ENCODE measurements at places on chromosomes 5 and 9. TPM values are rescaled to one million over a fixed set of nuclear protein-coding genes. Genes with fewer than 3 reads are reported as not detected.

Gene TSC1
- total RNA-seq: 17.9 TPM

Gene C9orf153
- not detected for total RNA-seq

Gene IL7R
- total RNA-seq: 1.0 TPM

Gene DND1
- 1.4 TPM for total RNA-seq

Gene RGS14
- 6.7 TPM for total RNA-seq

Gene SAXO1
- not detected for total RNA-seq

Gene FBXO10
- total RNA-seq: 7.2 TPM

Gene CXXC5
- total RNA-seq: 27.2 TPM

Gene HTR1A
- not detected for total RNA-seq

Gene C8G
- total RNA-seq: 1.1 TPM

Gene REEP2
- 7.5 TPM for total RNA-seq

Gene DIRAS2
- not detected for total RNA-seq

Gene GRXCR2
- total RNA-seq: not detected

Gene KIAA1958
- 3.2 TPM for total RNA-seq

Gene FOXD4L3
- not detected for total RNA-seq

Gene HSPA9
- total RNA-seq: 375 TPM

Gene SLC6A19
- total RNA-seq: not detected

Gene C5orf46
- not detected for total RNA-seq

Gene SPACA9
- total RNA-seq: 3.8 TPM

Gene TRPM6
- 1.4 TPM for total RNA-seq

Gene IL13
- not detected for total RNA-seq

Gene NR5A1
- 0.05 TPM for total RNA-seq

Gene GCNT1
- 4.2 TPM for total RNA-seq

Gene SLC22A4
- total RNA-seq: 4.1 TPM

Gene IL5
- not detected for total RNA-seq

Gene FAM219A
- total RNA-seq: 19.2 TPM

Gene SLC36A2
- not detected for total RNA-seq

Gene SLC25A2
- not detected for total RNA-seq

Gene PCDHGA6
- total RNA-seq: 0.39 TPM

Gene SLIT3
- total RNA-seq: 21.9 TPM

Gene SUSD3
- total RNA-seq: 0.79 TPM

Gene PRDM9
- not detected for total RNA-seq

Gene CCDC171
- total RNA-seq: 0.40 TPM

Gene PCDHA3
- 0.92 TPM for total RNA-seq

Measured in A549 treated with DMSO at 1 μM for 4 hours (cell line).